Ammon's horn (tissue), 1 donor: ENCODE measurements at places on chromosomes 7 and 10.

DNA sequence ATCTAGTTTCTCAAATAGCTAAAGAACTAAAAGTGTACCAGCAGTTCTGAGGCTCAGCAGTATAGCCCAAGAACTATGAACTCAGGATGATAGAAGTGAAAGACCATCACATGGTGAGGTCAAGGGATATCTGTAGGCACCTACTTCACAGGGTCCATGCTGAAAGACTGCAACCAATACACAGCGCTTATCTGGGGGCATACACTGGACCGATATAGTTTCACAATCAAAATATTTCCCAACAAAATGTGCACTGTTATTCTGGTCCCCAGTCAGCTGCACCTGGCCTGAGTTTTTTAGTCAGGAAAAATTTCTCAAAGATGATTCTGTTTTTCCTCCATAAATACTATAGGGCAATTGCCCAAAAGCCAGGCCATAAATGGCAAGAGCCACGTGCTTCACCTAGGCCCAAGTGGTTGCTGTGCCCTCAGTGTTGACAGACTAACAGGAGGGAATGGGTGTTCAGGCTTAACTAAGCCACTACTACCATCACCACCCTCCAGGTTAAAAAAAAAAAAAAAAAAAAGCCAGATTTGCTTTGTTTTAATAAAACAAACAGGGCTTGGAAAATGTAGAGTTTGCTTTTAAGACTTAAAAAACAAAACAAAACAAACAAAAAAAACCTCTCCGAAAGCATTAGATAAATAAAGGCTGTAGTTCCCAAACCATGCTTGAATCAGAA lies 58.5 kb downstream of the OGDH start:
- no peak for DNase-seq

DNA sequence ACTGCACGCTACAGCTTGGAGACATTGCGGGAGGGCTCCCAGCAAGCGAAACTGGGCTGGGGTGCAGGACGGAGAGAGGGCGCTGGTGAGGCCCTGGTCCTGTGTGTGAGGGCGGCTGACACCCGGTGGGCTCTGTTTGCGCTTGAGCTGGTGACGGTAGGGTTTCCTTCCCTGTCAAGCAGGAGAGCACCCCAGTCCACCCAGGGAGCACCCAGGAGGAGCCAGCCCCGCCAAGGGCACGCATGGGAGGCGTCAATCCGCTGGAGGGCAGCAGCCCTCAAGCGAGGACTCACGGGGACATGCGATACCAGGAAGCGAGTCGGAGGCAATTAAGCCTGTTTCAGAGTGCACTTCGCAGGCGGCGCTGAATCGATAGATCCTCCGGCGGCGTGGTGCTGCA lies 109.4 kb downstream of the MAD1L1 start:
- DNase-seq, result no peak

GRCh38 chr7:55501611-55502010 lies 70.7 kb downstream of the VOPP1 start:
- no peak for DNase-seq

DNA sequence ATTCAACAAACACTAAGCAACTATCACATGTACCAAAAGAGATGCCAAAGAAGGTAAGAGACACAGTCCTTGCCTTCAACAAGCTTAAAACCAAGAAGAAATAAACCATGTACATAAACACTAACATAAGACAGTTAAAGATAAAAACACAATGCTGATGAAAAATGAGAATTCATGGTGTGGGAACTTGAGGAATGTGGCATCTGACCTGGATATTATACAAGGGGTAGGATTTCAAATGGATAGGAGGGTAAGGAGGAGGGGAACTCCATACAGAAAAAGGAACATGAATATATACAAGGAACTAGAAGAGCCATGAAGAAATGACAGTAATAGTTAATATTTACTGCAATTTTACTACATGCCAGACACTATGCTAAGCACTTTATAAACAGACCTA lies 11.0 kb downstream of the HIBADH start:
- no peak for DNase-seq

DNA sequence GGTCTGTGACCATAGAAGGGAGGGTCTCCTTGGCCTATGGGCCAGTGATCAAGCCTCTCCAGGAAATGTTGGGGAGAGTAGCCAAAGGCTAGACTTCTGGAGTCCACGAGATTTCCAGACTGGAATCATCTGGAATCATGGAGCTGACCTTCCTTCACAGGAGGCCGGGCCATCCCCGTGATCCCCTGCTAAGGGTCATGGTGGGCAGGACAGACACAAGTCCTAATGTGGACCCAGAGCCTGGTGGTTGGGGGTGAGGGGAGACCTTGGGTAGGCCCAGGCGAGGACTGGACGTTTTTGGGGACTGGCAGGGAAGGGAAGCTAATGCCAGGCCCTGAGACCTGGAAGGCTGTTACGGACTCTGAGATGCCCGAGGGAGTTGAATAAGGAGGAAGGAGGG lies 9.8 kb upstream of the GRID1 start:
- DNase-seq, result no peak
